Stimulated activated CD4-positive, alpha-beta T cell treated with anti-CD3 and anti-CD28 coated beads, Interleukin-4, amount 100 ng/mL, for 48 hours (primary cell): ENCODE measurements at places on chromosomes 6 and 20.

GRCh38 chr6:10690651-10691445 is 3.6 kb downstream of the C6orf52 start:
- no peak for DNase-seq

DNA sequence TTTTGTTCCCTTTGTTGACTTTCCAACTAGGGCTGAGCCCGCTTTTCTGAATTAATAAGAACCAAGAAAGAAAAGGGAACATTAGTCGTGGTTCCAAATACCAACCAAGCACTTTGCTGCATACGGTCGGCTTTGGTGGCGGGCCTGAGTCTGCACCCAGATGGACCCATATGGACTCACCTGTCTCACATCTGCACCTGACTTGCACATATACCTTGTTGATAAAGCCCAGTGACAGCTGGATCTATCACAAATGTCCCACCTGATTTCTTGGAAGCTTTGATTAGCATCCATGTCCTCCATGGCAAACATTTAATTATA is 39.0 kb downstream of the TPD52L1 start:
- DNase-seq, result no peak

- DNase-seq, result no peak
Measured at GRCh38 chr6:99252421-99252820, 97.1 kb downstream of the FAXC start.

GRCh38 chr20:41175201-41175651 is 37.9 kb downstream of the PLCG1 start:
- DNase-seq, result no peak

- DNase-seq, result no peak
Measured at GRCh38 chr6:162108041-162108440, 619.5 kb downstream of the PRKN start.

DNA sequence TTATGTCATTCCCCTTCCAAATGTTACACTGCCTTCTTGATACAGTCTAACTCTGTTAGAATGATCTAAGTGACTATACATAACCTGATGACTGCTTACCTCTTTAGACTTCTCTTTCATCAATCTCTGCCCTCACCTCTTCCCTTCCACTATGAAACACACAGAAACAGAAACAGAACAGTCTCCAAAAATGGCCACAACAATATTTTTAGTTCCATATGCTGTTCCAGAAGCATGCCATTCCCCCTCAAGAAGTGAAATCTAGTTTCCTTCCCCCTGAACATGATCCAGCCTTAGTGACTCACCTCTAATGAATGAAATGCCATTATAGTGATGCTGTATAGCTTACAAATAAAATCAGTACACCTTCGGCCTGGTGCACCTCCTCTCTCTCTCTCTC is 229.3 kb upstream of the TENT5A start:
- DNase-seq, result no peak

- no peak for DNase-seq
Measured at GRCh38 chr6:7241709-7242645, 71.0 kb downstream of the SSR1 start.

DNA sequence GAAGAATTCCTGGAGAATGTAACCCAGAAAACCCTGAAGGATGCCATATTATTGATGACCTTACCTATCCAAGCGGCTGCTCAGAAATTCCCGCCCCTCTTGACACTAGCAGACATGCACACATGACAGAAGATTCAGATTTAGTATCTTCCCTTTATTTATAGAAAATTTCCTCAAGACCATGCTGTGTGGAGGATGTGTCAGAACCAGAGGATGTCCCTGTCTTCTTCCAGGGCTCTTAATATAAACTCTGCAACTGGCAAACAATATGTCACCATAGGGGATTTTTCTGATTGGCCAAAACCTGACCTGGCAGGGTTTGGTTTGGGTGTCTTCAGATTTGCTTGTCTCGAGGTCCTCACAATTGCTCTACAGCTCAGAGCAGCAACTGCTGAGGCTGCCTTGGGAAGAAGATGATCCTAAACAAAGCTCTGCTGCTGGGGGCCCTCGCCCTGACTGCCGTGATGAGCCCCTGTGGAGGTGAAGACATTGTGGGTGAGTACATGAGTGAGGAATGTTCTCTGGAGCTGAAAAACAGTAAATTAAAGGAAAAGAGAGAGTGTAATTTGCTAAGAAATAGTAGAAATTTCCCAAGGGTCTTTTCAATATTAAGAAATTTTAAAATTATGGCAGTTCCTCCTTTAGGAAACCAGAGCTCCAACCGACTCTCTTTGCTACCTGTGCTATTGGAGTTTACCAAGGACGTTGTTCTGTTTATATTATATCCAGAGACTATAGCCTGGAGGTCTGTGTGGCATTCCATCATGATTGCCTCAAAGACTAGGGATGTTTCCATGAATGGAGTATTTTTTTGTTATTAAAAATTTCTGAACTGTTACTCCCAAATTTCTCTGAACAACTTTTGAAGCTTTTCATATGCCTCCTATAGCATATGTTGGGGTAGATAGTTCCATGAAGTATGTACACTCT is at the start of gene HLA-DQA2:
Gene HLA-DQA2, plus strand, starts transcription at position 361 of the 930 bp plus-strand sequence. Its CDS starts 53 bp downstream, at position 414.
- DNase-seq, result no peak

GRCh38 chr6:15355683-15356099 is 109.8 kb downstream of the JARID2 start:
- DNase-seq, result no peak

DNA sequence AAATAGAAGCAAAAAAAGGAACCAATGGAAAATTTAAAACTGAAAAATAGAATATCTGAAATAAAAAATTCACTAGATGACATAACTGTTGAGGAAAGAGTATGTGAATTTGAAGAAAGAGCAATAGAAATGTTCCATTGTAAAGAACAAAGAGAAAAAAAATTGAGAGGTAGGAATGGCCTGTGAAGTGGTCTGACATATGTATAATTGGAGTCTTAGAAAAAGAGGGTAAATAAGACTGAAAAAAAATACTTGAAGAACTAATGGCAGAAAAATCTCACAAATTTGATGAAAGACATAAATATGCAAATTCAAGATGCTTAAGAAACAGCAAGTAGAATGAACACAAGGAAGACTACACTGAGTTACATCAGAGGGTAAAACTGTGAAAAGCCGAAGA is 93.4 kb downstream of the QKI start:
- no peak for DNase-seq
